Sciatic nerve (tissue), 2 donors: ENCODE measurements at places on chromosomes 5 and 9.

DNA sequence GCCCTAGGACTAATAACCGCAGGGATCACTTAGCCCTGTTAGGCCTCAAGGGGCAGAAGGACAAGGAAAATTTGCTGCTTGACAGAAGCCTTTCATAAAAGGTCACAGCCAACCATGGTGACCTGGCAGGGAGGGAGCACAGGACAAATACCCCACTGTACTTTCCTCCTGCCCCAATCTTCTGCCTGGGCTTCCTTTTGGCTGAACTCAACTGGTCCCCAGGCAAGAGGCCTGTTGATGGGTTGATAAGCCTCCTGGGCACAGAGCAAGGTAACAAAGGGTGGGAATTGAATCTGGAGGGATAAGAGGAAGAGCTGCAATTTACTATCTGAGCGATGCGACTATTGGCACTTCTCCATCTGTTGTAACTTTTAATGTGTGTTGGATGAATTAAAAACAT lies 392.9 kb downstream of the RASEF start:
- DNase-seq = no peak

- DNase-seq = no peak
Observed at GRCh38 chr9:8872802-8873201, 1073.2 kb upstream of the DMAC1 start.

DNA sequence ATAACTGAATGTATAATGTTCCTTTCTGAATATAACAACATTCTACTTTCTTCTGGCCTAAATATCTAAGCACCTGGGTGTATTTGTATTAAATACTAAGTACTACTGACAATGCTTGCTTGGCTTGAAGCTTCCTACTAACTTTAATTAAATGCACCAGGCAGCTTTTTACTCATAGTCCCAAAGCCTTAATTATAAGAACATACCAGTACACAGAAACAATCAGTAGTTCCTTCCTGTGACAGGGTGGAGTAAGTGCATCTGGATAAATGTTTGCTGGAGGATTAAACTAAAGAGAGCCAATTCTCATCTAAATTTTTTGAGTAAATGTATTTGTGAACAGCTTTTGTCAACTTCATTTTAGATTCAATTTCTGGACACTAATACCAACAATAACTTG lies 558.6 kb upstream of the SEMA6A start:
- DNase-seq = no peak

- no peak for DNase-seq
Observed at GRCh38 chr5:140109759-140110645, 3.9 kb upstream of the PURA start.

- no peak for DNase-seq
Observed at GRCh38 chr5:52751137-52751536, 36.6 kb upstream of the ITGA1 start.
